ENCODE measurements at places on chromosomes 4 and X.

- DNase-seq = no peak
These were observed 212.0 kb upstream of the ARSJ start for GRCh38 chr4:114191496-114191895.

- no peak for DNase-seq
These were observed 41.3 kb upstream of the ATP6AP2 start for GRCh38 chrX:40539214-40540142.

DNA sequence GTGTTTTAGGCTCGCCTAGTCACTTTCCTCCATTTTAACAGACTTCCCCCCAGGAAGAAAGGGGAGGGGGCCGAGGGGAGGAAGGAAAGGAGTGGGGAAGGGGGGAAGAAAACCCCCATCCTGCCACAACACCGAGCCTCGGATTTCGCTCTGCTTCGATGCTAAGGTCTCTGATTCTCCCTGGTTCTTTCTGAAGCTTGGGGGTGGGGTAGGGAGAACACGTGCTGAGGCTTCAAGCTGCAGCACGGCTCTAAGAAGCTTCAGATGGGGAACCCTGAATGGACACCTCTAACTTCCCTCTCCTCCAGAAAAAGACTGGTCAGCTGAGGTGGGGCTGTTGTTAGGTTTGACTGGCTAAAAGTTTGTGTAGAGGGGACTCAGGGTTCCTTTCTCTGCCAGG is 61.8 kb downstream of the RHOH start:
- DNase-seq = no peak

DNA sequence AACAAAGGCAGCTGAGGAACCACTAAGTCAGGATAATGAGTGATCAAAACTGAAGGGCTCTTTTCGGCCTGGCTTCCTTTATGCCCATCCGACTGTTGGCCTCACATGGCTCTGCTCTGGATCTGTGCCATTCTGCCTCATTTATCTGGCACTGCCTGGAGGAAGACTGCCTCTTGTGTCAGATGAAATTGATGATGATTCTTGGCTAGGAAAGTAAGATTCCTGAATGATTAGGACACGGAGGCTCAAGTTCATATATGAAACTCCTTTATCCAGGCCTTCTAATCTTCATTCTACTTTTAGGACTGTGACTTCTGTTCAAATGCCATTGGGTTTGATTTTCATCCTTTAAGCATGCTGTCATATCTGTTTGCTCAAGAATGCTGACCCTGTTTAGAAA is 475.4 kb upstream of the RPS6KA3 start:
- DNase-seq = no peak

DNA sequence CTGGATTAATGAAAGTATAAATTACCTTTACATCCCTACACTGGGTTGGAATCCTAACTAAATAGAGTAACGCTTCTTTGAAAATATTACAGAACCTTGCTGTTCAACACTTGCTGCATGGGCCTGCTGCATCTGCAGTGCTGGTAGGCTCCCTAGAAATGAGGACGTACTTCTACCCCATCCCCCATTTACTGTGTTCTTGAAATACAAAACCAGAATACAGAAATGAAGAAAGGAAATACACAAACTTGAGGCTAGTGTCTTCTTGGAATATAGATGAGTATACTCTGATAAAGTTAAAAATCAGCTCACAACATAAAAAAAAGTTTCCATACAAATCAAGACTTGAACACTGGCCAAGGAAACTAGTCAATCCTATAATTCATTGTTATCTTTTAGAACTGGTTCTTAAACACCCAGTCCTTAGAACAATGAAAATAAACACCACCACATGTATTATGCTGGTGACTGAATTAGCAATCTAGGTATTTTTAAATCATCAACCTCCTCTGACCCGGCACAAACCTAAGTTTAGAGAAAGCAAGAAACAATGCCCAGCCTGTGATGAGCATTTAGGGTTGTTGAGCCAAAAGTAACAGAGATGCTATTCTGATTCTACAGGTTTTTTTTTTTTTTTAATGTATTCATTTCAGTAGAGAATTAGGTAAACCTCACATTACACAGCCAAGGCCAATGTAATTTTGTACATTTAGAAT is 49.7 kb downstream of the ATP8A1 start:
- DNase-seq = no peak

DNA sequence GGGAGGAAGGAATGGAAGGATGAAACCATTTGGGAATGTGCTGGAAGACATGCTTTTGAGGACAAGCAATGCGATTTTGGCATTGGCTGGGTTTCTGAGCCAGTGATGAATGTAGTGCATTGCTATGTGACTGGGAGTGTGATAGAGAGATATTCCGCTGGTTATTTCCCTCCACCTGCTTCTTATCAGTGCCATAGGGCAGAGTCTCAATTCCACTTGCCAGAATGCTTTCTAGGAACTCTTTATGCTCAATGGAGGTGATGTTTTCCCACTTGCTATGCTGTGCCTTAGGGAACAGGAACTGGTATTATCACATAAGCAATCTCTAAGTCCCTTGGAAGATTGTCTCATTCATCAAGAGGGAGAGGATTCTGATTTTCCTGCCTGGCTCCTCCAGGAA is 28.0 kb downstream of the TBL1X start:
- no peak for DNase-seq

GRCh38 chrX:132171478-132171877 is 43.7 kb upstream of the FRMD7 start:
- DNase-seq = no peak

DNA sequence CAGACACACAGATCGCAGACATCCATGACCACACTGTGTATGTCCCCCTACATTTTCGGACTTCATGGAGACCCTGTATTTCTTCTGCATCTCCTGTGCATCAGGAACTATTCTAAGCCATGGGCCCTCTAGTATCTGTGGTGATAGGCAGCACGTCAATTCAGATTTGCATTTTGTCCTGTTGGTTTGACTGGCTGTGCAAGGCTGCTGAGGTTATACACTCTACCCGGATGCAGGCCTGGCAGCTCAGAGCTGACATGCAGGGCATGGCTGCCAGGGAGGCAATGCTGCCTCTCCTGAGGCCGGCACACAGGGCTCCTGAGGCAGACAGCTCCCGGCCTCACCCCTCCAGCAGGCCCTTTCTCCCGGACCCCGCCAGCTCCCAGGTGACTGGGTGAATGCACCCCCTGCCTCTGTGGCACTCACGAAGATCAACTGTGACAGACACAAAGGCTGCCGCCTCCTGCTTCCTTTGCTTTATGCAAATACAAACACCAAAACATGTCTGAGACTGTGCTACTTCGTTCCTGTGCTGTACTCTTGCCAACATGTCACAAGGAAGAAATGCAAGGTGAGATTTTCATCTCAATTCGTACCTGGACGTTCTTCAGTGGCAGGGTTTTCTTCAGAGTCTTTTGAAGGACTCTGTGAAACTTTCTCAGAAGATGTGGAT is 51.0 kb downstream of the NSG1 start:
- no peak for DNase-seq

DNA sequence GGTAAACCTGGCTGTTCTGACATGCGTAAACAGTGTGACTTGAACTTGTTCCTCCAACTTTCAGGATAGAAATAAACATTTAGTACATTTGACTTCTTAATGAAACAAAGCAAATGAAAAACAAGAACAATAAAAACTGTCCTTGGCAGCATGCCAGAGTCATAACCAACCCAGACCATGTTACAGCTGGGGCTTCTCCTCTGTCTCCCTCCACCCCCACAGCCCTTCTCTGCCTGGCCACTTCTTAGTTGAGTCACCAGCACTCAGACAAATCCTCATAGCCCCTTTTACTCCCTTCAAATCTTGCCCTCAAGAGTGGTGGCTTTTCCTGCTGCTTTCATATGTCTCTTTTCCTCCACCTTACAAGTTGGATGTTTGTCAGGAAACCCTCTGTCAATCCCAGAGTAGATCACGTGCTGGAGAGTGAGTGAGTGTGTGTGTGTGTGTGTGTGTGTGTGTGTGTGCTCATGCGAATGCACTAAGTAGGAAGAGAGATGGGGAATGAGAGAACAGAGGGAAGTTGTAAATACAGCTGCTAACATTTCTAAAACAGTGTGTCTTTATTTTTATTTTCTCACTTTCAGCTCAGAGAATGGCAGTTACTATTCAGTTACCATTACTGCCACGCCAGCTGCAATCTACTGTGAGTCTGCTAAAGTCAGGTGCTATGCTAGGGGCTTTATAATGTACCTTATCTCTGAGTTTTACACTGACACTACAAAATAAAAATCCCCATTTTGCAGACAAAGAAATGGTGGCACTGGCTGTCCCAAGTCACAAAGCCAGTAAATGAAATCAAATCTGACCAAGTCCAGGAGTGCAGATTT is 15.0 kb downstream of the SCARB2 start:
- peak; percentile 82 for DNase-seq

DNA sequence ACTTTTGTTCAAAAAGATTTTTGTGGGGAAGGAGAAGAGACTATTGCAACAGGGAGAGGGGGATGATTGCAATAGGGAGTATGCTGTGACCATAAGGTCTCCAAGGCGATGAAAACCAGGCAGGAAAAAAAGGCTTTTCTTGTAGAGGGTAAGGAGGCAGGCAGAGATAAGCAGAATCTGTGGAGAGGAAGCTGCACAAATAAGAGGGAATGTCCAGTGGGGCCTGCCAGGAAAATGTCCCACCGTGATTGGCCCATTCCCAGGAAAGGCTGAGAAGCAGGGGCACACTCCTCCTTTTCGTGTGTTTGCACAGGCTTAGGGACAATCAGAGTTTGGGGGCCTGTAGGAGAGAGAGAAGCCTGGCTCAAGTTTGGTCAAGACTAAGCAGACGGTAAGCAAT is 29.1 kb downstream of the SPACA5 start:
- no peak for DNase-seq

- DNase-seq = no peak
These were observed 51.5 kb upstream of the ARHGAP24 start for GRCh38 chr4:85423431-85423830.

DNA sequence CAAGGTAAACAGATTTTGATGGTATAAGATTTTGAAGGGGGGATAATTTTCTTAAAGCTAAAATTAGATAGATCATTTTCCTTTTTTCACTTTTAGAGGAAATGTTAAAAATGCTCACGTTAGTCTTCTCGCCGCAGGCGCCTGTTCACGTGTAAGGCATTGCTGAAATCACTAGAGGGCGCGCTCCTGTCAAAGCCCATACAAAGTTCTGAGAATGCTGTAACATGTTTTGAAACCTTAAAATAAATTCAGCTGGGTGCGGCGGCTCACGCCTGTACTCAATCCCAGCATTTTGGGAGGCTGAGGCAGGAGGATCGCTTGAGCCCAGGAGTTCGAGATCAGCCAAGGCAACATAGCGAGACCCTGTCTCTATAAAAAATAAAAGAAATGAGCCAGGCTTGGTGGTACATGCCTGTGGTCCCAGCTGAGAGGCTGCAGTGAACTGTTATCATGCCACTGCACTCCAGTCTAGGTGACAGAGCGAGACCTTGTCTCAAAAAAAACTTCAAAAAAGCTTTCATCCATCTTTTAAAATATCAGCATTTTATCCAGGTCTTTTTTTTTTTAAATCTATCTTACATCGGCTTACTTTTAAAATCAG is 138.0 kb downstream of the RBMX2 start:
- no peak for DNase-seq

DNA sequence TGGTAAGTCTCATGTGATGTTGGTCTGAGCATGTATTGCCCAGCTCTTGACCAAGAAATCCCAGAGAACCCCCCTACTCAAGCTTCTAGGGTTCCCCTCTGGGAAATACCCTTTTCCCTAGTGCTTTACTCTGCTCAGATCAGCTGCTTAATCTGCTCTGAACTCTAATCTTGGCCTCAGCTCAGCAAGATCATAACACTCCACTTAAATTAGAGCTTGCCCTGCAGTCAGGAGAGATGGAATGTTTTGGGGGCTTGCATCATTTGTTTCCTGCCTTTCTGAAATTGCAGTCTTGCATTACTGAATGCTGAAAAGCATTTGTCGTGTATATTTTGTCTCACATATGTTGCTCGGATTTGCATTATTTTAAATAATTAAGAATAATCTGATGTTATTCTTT is 1153.6 kb downstream of the FSTL5 start:
- DNase-seq = no peak

- DNase-seq = no peak
These were observed 30.9 kb downstream of the NIPAL1 start for GRCh38 chr4:48047421-48047844.

- no peak for DNase-seq
These were observed 644 bp downstream of the ERCC6L start for GRCh38 chrX:72238183-72238582.

Data from NCI-H187 treated with DMSO at 0.1 percent for 48 hours (cell line).